Stimulated activated CD8-positive, alpha-beta memory T cell treated with anti-CD3 and anti-CD28 coated beads, Interleukin-12 subunit alpha, Interleukin-12 subunit beta, amount 100 ng/mL, for 4 hours (primary cell): ENCODE measurements at places on chromosomes 2 and 18.

GRCh38 chr2:63000801-63001200 lies 49.8 kb upstream of the OTX1 start:
- DNase-seq = no peak

GRCh38 chr2:106642679-106643078 lies 155.5 kb downstream of the CD8B2 start:
- DNase-seq = no peak

DNA sequence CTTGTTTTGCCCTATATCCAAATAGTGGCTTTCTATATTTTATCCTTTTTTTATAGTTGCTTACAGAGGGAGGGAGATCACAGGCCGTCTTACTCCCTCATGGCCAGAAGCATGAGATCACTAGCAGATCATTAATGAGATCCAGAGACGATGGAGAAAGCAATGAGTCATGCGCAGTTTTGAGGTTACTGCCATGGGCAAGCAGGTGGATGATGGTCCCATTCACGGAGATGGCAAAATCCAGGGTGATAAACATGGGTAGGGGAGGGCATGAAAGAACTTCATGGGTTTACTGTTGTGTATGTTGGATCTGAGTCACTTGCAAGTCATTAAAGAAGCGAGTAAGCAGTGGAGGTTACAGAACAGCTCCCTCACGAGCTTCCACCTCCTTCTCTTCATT lies 60.4 kb downstream of the C18orf63 start:
- no peak for DNase-seq

DNA sequence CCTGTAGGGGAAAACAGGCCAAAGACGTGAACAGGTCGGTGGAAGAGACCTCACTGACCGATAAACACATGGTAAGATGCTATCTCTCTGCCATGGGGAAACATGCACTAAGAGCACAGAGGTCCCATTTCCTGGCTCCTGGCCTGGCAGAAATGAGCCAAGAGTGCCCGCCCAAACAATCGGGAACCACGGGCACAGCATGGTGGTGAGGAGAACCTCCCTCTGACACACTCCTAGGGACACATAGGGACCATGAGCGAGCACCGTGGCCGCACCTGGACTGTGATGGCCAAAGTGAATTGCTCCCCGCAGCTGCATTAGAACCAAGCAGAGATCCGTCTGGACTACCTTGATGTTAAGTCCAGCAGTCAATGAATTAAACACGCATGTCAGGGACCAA lies 11.1 kb downstream of the HS6ST1 start:
- DNase-seq = no peak

DNA sequence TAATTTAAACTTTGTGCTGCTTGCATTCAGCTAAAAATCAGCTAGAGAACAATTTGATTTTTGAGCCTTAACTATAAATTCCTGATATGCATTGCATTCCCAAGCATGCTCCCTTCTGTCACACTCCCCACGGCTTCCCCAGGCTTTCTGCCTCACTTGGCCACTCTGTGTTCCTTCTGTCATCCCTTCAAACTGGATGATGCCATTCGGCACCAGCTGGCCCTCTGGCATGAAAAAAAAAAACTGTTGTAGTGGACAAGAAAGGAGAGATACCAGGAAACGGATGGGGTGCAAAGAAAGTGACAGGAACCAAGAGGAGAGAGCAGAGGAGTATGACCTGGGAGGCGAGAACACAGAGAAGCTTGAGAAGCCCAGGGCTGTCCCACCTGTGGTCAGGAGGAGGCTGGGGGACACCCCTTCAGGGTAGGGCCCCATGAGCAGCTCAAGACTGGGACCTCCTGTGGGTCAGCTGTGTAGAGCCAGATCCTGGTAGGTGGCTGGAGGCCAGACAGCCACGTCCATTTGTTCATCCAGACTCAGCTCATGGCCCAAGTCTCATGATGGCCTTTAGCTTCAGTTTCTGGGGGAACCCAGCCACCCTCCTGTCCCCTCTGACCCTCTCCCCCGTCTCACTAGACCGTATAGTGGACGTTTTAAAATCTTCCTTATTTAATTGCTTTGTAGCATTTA lies 211.8 kb downstream of the GBX2 start:
- DNase-seq = no peak

DNA sequence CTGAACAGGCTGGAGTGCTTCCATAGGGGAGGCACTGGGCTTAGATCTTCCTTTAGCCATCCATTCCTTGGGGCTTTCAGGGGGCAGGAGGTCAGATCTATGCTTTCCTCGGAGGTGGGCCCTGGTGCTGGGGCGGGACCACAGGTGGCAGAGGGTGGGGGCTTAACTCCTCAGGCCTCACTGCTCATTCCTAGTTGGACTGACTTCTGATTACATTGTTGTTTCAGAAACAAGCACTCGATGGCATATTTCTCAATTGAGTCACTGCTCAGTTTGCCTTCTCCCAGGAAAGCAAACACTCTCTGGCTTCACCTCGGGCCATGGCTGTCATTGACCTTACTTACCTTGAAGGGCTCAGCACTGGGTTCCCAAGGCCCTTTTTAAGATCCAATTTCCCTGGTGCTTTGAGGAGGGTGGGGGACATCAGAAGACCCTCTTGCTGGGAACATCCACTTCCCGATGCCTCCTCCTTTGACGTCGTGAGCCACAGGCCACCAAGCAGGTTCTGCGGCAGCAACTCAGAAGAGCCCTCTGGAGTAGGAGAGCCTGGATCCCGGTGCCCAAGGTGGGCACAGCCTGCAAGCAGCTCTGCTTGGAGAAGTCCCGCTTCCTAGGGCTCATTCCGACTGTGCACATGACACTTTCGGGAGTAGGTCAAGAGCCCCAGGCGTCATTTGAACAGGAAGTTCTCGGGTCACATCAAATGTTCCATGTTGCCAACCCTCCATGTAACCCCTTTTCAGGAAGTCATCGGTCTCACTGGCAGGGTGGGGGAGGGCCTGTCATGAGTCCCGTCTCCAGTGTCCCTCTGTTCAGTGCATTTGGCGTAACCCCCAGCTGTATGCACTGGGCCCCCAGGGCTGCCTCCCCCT lies 40.6 kb downstream of the SDC1 start:
- DNase-seq = no peak

DNA sequence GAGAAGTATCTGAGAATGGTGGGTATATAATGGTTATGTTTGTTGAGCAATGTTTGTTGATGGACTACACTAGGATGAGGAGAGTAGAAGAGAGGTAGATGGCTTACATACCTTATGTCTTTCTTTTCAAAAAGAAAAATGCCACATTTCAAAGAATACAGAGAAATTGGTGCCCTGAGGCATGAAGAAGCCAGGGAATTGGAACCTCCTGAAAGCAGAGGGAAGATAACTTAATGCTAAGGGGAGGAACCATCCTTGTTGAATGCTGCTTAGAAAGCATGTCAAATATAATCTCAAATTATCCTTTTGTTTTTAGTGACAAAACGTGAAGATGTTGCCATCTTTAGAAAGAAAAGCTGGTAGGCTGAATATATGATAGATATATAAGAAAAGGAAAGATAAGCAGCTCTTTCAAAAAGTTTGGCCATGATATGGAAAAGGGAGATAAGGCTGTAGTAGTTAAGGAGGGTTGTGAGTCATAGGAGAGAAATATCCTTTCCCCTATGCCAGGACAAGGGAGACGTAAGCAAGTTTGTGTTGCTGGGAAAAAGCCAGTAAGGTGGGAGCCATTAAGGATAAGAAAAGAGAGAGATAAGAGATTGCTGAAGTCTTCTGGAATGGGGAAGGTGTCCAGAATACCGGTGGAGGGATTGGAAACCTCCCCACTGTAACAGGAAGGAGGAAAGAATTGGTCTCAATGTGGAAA lies 66.3 kb downstream of the SCN2A start:
- DNase-seq = no peak

DNA sequence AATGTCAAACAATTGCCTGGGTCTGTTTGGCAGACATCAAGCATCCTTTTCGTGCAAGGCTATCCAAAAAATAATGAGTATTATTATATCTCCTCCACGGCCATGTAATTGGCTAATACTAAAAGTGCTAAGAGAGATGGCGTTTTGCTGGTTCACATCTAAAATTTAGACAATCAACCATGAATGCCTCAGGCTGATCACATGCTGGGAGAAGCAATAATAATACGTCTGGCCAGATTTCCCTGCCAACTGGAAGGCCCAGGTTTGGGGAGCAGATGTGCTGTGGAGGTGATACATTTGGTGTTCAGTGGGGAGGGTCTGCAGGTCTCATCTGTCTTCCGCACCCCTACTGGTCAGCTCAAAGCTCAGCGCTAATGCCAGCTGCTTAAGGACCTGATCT lies 60.3 kb upstream of the CREB1 start:
- DNase-seq = no peak

- no peak for DNase-seq
These were observed 7.6 kb downstream of the GPR17 start for GRCh38 chr2:127653421-127654083.

- no peak for DNase-seq
These were observed 8.1 kb downstream of the RNF103 start for GRCh38 chr2:86615596-86615995.

- no peak for DNase-seq
These were observed 15.8 kb upstream of the SMAD7 start for GRCh38 chr18:48966523-48966922.

- no peak for DNase-seq
These were observed 102.1 kb downstream of the SNTG2 start for GRCh38 chr2:1052771-1053191.

GRCh38 chr2:156756516-156756915 lies 320.3 kb downstream of the GPD2 start:
- no peak for DNase-seq
